A673 (cell line): ENCODE measurements at places on chromosomes 2 and 18. TPM values are rescaled to one million over a fixed set of nuclear protein-coding genes. Genes with fewer than 3 reads are reported as not detected.

- no peak overlapping the region for H3K27ac ChIP-seq
- no peaks in the 10 kb centered on the region for H3K36me3 ChIP-seq
- no peak overlapping the region for H3K4me3 ChIP-seq
- no peaks in the 10 kb centered on the region for H3K4me1 ChIP-seq
- no peaks in the 10 kb centered on the region for H3K27me3 ChIP-seq
These were observed 37.0 kb upstream of the EPC2 start for GRCh38 chr2:148607566-148607965.

DNA sequence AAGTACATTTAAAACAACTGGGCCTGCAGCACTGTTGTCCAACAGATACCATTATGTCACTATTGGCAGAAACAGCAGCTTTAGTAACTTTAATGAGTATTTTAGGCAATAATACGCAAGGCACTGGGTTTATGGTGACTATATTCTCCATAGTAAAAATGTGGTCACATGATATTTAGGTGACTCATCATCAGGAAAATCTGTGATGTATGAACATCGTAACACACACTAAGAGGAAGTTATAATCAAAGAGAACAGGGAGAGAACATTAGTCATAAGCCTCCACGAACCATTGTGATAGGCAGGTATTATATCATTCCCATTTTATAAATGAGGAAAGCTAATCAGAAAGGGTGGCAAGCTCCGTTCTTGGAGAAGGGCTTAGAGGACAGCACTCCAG lies 36.9 kb downstream of the RAPH1 start:
- H3K4me3 ChIP-seq = no peak overlapping the region
- peaks cover 10% of the 10 kb centered on the region for H3K4me1 ChIP-seq
- no peak overlapping the region for H3K27ac ChIP-seq
- no peaks in the 10 kb centered on the region for H3K36me3 ChIP-seq
- DNase-seq = peak; percentile 52

GRCh38 chr2:187369471-187369870 lies 78.6 kb downstream of the CALCRL start:
- H3K27ac ChIP-seq = no peak overlapping the region
- no peak for DNase-seq
- peaks cover 4% of the 10 kb centered on the region for H3K4me1 ChIP-seq
- no peaks in the 10 kb centered on the region for H3K36me3 ChIP-seq

DNA sequence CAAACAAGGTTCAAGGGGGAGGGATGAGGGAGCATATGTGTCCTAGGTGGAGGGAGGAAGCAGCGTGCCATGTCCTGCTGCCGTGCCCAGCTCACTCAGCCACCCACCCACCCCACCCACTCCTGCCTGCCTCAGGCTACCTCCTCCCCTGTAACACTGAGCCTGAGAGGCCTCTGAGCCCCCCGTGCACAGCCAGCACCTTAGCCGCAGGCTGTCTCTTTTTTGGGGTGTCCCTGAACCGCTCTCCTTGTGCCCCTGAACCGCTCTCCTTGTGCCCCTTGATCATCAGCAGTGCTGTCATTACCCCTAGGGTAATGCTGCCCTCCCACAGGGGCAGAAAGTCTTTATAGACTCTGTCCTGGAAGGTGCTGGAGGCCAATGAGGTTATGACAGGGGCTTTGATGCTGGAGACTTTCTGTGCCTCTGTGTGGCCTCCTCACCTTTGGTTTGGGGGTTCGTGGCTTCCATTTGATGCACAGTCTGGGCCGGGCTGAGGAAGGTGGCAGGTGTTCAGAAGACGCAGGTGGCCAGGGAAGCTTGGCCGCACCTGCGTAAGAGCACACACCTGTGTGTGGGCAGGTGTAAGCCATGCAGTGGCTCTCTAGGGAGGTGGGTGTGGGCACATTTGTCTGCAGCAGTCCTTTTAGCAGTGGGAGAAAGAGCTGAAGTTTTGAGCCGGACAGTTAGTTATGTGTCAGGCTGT lies 140.0 kb downstream of the SEPTIN10 start:
- H3K4me1 ChIP-seq = no peaks in the 10 kb centered on the region
- no peak for DNase-seq
- no peaks in the 10 kb centered on the region for H3K36me3 ChIP-seq
- no peak overlapping the region for H3K4me3 ChIP-seq
- H3K27me3 ChIP-seq = no peaks in the 10 kb centered on the region

DNA sequence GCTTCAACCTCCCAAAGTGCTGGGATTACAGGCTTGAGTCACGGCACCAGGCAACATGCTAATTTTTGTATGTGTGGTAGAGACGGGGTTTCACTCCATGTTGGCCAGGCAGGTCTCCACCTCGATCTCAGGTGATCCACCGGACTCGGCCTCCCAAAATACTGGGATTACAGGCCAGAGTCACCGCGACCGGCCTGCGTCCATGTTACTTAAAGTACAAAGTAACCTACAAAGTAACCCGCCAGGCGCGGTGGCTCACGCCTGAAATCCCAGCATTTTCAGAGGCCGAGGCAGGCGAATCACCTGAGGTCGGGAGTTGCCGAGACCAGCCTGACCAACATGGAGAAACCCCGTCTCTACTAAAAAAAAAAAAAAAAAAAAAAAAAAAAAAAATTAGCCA lies 1.1 kb upstream of the ANKRD30B start:
- H3K27me3 ChIP-seq = no peaks in the 10 kb centered on the region
- H3K4me1 ChIP-seq = no peaks in the 10 kb centered on the region
- no peak overlapping the region for H3K4me3 ChIP-seq
- H3K36me3 ChIP-seq = no peaks in the 10 kb centered on the region

GRCh38 chr2:203446780-203447179 lies 88.3 kb downstream of the RAPH1 start:
- peaks cover 22% of the 10 kb centered on the region for H3K36me3 ChIP-seq
- no peak for DNase-seq
- H3K27me3 ChIP-seq = no peaks in the 10 kb centered on the region
- H3K4me1 ChIP-seq = no peaks in the 10 kb centered on the region
- no peak overlapping the region for H3K27ac ChIP-seq
- no peak overlapping the region for H3K4me3 ChIP-seq

GRCh38 chr2:44932564-44933392 lies 8.7 kb upstream of the SIX3 start:
- H3K27me3 ChIP-seq = peaks cover 100% of the 10 kb centered on the region
- peaks cover 3% of the 10 kb centered on the region for H3K4me1 ChIP-seq
- no peaks in the 10 kb centered on the region for H3K36me3 ChIP-seq

- peaks cover 29% of the 10 kb centered on the region for H3K4me1 ChIP-seq
- no peak overlapping the region for H3K27ac ChIP-seq
- H3K4me3 ChIP-seq = no peak overlapping the region
- H3K27me3 ChIP-seq = no peaks in the 10 kb centered on the region
- no peaks in the 10 kb centered on the region for H3K36me3 ChIP-seq
These were observed 233.1 kb downstream of the HAUS1 start for GRCh38 chr18:46337271-46337670.

DNA sequence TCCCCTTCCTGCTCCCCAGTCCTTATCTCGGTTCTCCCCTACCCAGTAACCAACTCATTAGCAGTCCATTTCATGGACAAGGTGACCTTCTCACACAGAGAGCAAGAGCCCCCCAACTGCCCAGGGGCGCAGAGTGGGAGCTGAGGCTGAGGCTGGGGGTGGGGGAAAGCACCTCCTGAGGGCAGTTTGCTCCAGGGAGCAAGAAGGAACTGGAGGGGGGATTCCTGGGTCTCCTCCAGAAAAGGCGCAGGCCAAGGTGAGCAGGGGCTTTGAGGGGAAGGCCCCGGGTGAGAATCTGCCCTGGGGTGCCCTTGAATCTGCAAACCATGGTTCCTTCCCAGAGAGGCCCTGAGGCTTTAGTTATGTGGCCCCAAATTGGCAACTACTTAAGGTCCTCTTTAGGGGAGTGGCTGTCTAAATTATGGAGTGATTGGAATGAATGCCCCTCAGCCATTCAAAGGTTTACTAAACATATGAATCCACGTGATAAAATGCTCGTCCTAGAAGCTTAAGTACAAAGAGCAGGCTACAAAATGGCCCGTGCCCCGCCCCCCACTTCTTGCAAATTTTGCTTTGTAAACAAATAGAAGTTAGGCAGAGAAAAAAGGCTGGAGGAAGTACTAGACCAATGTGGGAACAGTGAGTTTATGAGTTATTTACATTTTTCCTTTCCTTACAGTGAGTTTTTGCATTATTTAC lies 123.5 kb upstream of the HS6ST1 start:
- no peaks in the 10 kb centered on the region for H3K36me3 ChIP-seq
- no peak for DNase-seq
- no peaks in the 10 kb centered on the region for H3K4me1 ChIP-seq
- no peak overlapping the region for H3K27ac ChIP-seq
- H3K27me3 ChIP-seq = no peaks in the 10 kb centered on the region

The IGFBP2 gene
- total RNA-seq = 614 and 767 TPM in 2 replicates

- DNase-seq = no peak
- no peaks in the 10 kb centered on the region for H3K36me3 ChIP-seq
- no peak overlapping the region for H3K27ac ChIP-seq
- no peak overlapping the region for H3K4me3 ChIP-seq
These were observed 162.2 kb downstream of the BCL11A start for GRCh38 chr2:60391230-60391629.

The RNF144A gene
- 13.6 and 19.6 TPM in 2 replicates for total RNA-seq

- no peaks in the 10 kb centered on the region for H3K36me3 ChIP-seq
- H3K27me3 ChIP-seq = peaks cover 22% of the 10 kb centered on the region
- no peak overlapping the region for H3K27ac ChIP-seq
These were observed 139.7 kb downstream of the BCL11A start for GRCh38 chr2:60413814-60414168.

The SH2D6 gene
- 0.52 and 1.1 TPM in 2 replicates for total RNA-seq

DNA sequence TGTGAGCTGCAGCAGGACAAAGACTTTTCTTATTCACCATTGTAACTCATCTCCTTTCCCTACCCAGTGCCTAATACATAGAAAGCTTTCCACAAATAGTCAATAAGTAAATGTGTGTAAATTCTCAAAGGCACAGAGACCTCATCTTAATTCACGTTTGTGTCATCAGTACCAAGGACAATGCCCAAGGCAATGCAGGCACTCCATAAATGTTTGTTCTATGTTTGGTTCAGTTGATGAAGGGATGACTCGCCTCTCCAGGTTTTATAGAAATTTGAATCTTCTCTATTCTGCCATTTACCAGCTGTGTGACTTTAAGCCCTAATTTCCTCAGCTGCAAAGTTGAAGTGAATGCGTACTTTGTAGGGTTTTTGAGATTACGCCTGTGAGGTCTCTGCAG lies 2.1 kb upstream of the MOGAT1 start:
- H3K4me3 ChIP-seq = no peak overlapping the region
- no peak for DNase-seq
- no peaks in the 10 kb centered on the region for H3K4me1 ChIP-seq
- H3K36me3 ChIP-seq = no peaks in the 10 kb centered on the region
- peaks cover 24% of the 10 kb centered on the region for H3K27me3 ChIP-seq
- no peak overlapping the region for H3K27ac ChIP-seq

GRCh38 chr2:17538844-17539554 lies 1.5 kb upstream of the VSNL1 start:
- H3K27ac ChIP-seq = peak overlapping the region; percentile 29
- H3K4me1 ChIP-seq = peaks cover 3% of the 10 kb centered on the region
- DNase-seq = peak; percentile 93
- peak overlapping the region; percentile 64 for H3K4me3 ChIP-seq
- H3K27me3 ChIP-seq = no peaks in the 10 kb centered on the region

The MC2R gene
- total RNA-seq = not detected in 2 replicates

The PSD4 gene
- total RNA-seq = 0.60 and 1.8 TPM in 2 replicates

The EVX2 gene
- total RNA-seq = 0.41 and 0.70 TPM in 2 replicates

The SLC9A4 gene
- total RNA-seq = 0.11 and 0.17 TPM in 2 replicates

The ATP8B1 gene
- total RNA-seq = 35.6 and 39.3 TPM in 2 replicates

DNA sequence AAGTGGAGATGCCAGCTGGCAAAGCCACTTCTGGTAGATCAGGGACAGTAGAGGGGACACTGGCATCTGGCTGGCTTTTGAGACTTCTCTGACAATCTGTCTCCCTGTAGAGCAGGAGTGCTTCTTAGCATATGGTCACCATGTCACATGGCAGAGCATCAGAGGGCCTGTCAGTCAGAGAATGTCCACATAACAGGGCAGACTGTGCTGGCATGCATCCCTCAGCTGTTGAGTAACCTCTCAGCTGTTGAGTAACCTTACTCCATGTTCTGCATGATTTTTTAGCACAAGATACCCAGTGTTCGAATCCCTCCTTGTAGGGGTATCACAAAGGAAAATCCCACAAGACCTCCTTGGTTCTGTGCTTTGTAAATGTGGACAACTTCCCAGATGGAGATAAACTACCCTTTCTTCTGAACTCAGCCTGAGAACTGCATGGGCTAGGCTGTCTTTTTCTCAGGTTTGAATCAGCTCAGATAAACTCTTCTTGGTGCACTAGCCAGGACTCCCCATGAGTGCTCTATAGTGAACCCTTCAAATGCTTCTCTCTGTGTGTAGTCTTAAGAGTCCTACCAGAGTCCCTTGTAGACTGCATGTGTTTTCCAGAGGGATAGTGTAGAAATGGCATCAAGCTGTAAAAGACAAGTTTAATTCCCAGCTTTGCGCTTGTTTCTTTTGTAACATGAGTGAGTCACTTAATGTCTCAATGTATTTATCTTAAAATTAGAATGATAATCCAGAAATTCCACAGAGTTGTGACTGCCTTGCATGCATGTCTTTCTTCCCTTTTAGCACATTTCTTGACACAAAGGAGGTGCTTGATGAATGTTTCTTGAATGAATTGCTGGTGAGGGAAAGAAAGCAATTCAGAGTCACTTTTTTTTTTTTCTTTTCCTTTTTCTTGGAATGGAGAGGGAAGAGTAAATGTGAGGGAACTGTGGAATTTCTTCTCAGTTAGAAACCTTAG lies 442.3 kb upstream of the HNMT start:
- no peaks in the 10 kb centered on the region for H3K4me1 ChIP-seq
- no peak overlapping the region for H3K27ac ChIP-seq
- H3K27me3 ChIP-seq = no peaks in the 10 kb centered on the region

- no peaks in the 10 kb centered on the region for H3K4me1 ChIP-seq
- H3K4me3 ChIP-seq = no peak overlapping the region
- DNase-seq = peak; percentile 10
- H3K36me3 ChIP-seq = no peaks in the 10 kb centered on the region
- no peaks in the 10 kb centered on the region for H3K27me3 ChIP-seq
- H3K27ac ChIP-seq = no peak overlapping the region
These were observed 45.9 kb downstream of the ST6GAL2 start for GRCh38 chr2:106839849-106840595.

The GPR155 gene
- total RNA-seq = not detected in 2 replicates

DNA sequence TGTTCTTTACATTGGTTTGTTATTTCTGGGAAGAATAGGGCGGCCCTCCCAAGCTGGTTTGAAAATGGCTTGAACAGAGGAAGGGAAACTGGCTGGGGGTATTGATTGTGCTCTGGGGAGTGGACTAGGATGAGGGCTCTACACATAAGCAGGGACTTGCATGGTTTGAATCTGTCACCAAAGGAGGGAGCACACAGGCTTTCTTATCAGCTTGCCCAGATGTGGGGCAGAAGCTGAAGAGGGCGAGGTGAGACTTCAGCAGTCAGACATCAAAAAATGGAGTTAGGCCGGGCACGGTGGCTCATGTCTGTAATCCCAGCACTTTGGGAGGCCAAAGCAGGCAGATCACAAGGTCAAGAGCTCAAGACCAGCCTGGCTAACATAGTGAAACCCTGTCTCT lies 7.2 kb upstream of the RAB12 start:
- H3K4me3 ChIP-seq = no peak overlapping the region
- no peak for DNase-seq
- no peaks in the 10 kb centered on the region for H3K4me1 ChIP-seq
- H3K27ac ChIP-seq = no peak overlapping the region

GRCh38 chr2:61510674-61511671 lies 27.2 kb downstream of the XPO1 start:
- no peak overlapping the region for H3K27ac ChIP-seq
- no peak overlapping the region for H3K4me3 ChIP-seq
- no peak for DNase-seq
- no peaks in the 10 kb centered on the region for H3K27me3 ChIP-seq
- H3K36me3 ChIP-seq = peaks cover 78% of the 10 kb centered on the region
